ENCODE measurements at places on chromosomes 3 and 15.

- no peak for DNase-seq
Measured at GRCh38 chr15:74609938-74610301, 5.7 kb upstream of the CLK3 start.

DNA sequence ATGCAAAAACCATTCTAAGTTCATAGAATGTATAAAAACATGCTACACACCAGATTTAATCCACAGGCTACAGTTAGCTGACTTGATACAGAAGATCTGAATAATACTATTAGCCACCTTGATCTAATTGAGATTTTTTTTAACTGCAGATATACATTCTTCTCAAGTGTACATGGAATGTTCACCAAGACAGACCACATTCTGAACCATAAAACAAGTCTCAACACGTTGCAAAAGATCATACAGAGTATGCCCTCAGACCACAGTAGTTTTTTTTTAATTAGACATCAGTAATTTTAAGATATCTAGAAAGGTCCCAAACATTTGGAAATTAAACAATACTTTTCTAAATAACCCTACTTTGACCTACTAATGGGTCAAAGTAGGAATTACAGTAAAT, 83.3 kb downstream of the FGF7 start:
- no peak for DNase-seq

DNA sequence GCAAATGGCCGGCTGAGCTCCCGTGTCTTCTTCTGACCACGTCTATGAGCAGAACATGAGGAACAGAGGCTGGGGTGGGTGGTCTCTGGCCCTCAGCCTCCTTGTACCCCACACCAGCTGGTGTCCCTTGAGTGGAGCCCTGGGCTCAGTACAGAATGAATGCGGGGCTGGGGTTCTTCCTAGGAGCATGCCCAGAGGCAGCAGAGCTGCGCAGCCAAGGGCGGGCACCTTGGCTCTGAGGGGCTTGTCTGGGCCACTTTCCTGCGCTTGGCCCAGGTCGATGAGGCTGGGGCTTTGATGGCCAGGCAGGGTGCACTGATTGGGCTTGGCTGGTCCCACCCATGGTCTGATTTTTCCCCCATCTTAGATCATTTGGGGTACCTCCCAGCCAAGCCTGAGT, 6.4 kb downstream of the SCN5A start:
- no peak for DNase-seq

GRCh38 chr3:19231792-19232461, 83.6 kb downstream of the KCNH8 start:
- no peak for DNase-seq

DNA sequence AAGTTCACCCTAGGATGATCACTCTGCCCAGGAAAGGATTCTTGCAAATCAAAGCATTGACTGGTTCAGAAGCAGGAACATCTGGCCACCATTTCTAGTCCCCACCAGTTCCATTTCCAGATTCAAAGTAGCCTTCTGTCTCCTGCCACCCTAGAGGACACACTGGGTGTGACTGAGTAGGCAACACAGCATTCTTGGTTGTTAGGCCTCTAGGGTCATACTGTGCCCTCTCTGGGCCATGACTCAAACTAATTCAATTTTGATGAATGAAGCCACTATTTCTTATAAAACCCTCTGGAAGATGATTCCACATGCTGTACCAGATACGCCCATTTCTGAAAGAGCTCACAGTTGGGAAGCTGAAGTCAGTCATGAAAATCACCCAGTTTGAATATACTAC, 69.7 kb downstream of the WDR76 start:
- DNase-seq = no peak

GRCh38 chr3:98326945-98327344, 26.7 kb upstream of the OR5K4 start:
- no peak for DNase-seq

DNA sequence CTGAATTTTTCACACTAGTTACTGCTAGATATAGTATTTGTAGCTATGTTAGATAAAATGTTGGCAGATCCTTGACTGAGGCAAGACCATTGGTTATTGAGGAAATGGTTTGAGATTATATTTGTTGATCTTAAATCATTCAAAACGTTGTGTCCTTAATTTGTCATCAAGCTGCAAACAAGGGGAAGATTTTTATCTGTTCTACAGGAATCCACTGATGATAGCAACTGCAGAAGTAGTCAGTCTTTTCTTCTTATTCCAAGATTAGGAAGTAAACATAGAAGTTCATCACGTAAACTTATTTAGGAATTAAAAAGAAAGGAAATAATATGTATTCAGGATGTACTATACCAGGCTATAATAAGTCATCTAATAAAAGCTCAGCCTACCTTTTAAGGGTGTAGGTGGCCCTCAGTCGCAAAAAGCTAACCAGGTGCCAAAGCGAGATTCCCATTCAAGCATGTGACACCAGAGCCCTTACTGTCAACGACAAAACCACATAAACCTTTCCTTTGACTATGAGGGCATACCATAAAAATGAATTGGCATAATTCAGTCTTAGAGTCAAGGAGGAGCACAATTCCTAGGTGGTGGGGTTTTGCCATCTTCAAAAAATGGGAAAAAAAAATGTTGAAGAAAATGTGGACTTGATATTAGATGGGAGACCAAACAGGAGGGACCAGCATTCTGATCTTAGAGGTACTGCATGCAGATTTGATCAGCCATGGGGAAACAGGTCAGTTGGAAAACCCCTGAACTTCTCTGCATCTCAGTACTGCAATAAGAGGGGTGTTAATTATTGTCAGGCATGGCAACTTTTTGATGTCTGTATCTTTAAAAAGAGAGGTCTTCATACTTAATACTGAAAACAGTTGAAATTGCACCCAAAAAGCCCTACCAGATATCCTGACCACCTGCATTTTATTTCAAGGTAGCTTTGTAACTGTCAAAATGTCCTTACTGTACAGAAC, 212.5 kb upstream of the UBE2E1 start:
- DNase-seq = no peak

- DNase-seq = peak; percentile 92
Measured at GRCh38 chr15:71752604-71753289, 57.6 kb upstream of the NR2E3 start.

- no peak for DNase-seq
Measured at GRCh38 chr3:25291481-25291905, 136.6 kb upstream of the RARB start.

DNA sequence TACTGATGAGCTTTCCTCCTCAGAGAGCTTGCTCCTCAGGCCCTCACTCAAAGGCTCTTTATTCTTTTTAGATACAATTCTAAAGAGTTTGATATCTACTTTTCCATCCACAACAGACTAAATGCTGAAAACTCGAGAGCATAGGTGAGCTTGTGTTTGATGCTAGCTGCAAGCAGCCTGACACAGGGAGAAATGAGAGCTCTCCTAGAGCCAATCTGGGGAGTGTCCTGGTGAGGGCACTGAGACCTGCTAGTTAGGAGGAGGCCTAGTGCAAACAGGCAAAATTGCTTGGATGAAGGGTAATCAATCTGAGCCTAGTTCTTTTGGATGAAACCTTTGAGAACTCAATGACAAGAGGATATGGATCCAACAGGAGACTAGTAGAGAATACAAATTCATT, 300.8 kb downstream of the ZBTB20 start:
- DNase-seq = no peak

- no peak for DNase-seq
Measured at GRCh38 chr3:49756036-49756435, 30.3 kb downstream of the IP6K1 start.

DNA sequence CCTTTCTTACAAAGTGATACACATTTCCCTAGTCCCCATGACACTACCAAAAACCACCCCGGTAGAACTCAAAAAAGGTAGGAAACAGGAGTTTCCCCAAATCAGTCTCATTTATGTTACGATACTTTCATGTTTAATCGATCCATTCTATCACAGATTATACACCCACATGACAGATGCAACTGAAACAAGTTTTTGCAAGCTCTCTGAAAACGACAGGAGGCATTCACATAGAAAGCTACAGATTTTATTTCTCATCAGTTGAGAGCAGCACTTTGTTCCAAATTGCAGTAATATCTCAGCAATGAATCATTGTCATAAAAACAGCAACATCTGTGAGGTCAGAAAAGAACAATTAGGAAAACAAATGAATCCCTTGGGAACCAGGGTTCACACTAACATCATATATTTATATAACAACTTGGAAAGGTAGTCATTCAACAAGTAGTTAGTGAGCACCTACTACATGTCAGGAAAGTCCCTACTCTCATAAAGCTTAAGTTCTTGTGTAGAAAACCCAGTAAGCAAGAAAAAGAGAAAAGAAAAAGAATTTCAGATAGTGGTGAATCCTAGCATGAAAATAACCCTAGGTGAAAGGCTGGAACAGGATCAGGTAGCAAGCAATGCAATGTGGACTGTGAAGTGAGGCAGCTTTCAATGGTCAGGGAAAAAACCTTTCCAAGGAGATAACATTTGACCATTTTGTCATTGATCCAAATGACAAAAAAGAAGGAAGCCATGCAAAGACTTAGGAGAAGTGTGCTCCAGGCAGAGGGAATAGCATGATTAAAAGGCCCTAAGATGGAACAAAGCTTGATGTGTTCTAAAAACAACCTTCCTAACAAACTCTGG, 8.3 kb downstream of the PLD1 start:
- DNase-seq = peak; percentile 86

GRCh38 chr3:72888546-72889309, 882 bp downstream of the GXYLT2 start:
- DNase-seq = no peak

DNA sequence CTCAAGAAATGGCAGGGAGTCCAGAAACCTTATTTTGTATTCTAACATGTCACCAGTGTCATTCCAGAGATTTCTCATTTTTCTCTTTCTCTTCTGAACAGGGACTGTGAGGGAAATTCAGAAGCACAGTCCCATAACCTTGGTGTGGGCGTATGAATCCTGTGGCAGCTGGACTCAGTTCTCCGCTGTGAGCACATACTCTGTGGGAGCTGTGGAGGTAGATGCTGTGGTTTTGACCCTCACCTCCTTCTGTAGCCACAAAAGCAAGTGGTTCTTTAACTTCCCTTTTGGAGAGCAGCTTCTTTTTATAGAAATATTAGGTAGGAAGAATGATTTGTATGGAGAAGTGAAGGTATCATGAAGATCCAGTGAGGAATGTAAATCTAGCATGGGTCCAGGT, 13.4 kb downstream of the TMEM207 start:
- DNase-seq = no peak

- DNase-seq = peak; percentile 16
Measured at GRCh38 chr15:52438047-52438446, 90.6 kb downstream of the MYO5A start.

GRCh38 chr15:44790215-44790614, 53.9 kb downstream of the TRIM69 start:
- no peak for DNase-seq

DNA sequence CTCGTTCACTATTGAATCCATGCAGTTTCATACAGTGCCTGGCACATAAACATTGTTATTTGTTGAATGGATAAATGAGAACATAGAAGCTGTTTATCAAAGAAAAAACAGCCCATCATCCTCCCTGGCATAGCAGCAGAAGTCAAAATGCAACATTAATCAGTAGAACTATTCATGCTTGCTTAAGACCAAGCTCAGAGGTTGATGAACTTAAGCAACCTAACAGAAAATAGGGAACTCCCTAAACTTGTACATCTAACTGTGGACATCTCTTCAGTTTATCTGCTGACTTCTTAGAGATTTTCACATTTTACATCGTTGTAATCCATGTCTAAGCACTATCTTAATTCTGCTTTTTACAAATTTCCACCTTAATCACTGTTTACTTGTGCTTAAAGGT, 29.2 kb downstream of the SENP8 start:
- no peak for DNase-seq

DNA sequence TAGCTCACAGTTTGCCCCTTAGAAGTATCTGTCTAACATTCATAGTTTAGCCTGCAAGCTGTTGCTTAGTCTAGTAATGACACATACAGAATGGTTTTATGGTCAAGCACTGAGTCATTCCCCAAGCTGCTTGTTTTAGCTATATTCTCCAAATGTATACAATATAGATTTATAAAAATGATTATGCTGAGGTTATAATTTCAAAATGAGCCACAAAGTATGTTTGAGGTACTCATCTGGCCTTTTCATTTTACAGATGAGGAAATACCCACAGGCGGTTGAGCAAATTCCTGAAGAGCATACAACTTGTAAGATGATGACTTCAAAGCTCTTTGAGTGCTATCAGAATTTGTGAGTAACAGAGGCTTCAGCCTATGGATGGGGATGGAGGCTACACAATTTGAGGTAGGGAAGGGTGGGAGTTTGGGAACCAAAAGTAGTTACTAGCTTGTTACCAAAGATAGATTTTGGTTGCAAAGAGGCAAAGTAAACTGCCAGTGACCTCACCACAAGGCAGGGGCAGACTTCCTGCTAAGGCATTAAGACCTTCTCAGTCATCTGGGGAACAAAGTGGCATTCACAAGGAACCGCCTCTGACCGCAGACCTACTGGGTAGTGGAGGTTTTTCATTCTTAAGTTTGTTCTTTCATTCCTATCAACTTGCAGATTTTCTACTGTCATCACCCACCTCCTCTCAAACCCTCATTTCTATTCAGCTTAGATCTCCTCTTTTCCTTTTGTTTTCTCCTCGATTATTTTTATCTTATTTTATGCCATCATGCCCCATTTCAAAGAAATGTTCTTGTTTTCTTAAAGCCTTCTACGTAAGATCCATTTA, 257.2 kb upstream of the NECTIN3 start:
- DNase-seq = peak; percentile 84

DNA sequence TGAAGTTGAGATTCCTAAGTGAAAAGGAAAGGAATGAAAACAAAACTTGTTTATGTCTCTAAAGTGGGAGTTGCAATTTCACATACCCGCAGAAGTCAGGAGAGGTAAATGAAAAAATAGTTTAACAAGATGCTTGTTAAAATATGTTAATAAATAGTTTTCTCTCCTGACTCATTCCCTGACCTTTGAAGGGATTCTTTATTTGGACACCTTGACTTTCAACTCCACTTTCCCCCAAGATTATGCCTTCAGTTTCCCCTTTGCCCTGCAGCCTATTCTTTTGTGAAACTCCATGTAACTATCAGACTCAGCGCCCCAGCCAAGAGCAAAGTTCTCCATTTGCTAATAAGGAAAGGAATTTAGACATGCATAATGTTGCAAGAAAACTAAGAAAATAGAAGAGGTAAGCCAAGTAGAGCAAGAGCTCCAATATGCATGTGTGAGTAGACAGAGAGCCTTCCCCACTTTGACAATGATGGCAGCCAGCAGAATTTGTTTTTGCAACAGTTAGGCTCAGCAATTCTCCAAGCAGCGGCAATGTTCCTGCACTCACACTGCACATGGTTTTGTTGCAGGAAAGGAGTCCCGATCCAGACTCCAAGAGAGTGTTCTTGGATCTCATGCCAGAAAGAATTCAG, 61.2 kb downstream of the CD200 start:
- no peak for DNase-seq

GRCh38 chr3:194730365-194730764, 44.7 kb downstream of the FAM43A start:
- DNase-seq = no peak

GRCh38 chr3:178193846-178194245, 342.4 kb upstream of the KCNMB2 start:
- DNase-seq = no peak
